ENCODE measurements at places on chromosomes 6 and 20. TPM values are rescaled to one million over a fixed set of nuclear protein-coding genes. Genes with fewer than 3 reads are reported as not detected.

The CLVS2 gene
- total RNA-seq = not detected

The KHDC1L gene
- total RNA-seq = not detected

DNA sequence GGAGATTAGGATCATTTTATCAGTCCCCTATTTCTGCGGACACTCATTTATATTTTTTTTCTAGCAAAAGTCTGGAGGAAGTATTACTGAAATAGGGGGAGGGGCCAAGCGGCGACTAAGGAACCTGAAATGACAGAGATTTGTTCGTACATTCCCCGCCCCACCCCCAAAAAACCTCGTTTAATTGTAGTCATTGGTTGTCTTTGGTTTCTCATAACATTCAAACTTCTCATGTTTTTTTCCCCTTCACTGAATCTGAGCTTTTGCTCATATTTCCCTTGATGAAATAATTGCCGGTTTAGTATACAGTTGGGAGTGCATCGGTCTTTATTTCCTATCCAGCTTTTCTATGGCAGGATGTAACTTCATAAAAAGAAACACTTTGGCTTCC is 768 bp upstream of the FYN start:
- H3K4me1 ChIP-seq = peaks cover 27% of the 10 kb centered on the region
- H3K27me3 ChIP-seq = no peaks in the 10 kb centered on the region
- peak; percentile 91 for DNase-seq
- H3K27ac ChIP-seq = peak overlapping the region; percentile 88
- H3K36me3 ChIP-seq = peaks cover 21% of the 10 kb centered on the region

DNA sequence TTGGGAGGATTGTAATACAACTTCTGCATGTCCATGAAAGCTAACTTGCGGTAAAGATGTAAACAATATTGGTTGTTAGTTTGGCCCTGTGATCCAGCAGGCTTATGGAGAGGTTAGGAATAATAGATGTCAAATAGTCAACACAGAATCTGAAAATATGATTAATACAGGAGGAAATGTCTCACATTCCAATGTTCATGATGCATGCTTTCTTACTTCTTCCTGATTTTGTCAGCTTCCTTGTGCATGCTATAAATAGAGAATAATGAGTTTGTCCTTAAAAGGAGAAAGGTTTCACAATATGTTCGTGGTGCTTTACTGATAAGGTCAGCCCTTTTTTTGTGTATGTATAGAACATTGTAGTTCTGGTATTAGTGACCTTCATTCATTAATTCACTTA is 136.7 kb downstream of the MMUT start:
- no peaks in the 10 kb centered on the region for H3K27me3 ChIP-seq
- DNase-seq = no peak
- no peak overlapping the region for H3K4me3 ChIP-seq
- H3K36me3 ChIP-seq = no peaks in the 10 kb centered on the region
- H3K27ac ChIP-seq = no peak overlapping the region
- no peaks in the 10 kb centered on the region for H3K4me1 ChIP-seq

- peaks cover 43% of the 10 kb centered on the region for H3K4me1 ChIP-seq
- peaks cover 28% of the 10 kb centered on the region for H3K36me3 ChIP-seq
- H3K27me3 ChIP-seq = no peaks in the 10 kb centered on the region
- peak within 1 kb of the TSS; percentile 97 for H3K27ac ChIP-seq
- peak; percentile 80 for DNase-seq
These were observed at the start of gene RBM38 for GRCh38 chr20:57390604-57391438. TSS of gene RBM38 (plus strand) at chr20:57391396. CDS start at chr20:57391582, 186 bp downstream.

DNA sequence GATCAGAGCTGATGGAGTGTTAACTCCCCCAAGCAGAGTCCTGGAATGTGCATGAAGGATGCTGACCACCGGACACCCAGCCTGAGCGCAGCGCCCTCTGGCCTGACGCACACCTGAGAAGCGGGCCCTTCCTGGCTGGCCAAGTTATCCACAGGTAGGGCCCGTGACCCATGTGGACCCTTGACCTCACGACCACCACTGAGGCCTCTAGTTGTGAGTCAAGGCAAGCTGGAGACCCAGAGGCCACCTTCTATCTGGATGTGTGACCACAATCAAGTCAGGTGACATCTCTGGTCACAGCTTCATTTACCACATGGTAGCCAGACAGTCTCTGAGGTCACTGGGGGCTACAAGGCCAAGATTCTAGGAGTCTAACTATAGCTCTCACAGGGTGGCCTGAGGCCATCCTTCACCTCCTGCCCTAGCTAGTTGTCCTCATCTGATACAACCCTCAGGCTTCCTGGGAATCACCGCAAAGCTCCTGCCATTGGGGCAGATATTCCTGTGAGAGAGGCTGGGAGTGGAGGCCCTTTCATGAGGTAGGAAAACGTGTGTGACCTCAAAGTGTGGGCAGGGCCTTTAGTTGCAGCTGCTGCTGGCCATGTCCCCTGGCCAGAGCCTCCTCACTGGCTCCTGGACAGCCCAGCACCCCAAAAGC is 53.1 kb downstream of the DSTN start:
- no peak overlapping the region for H3K4me3 ChIP-seq
- H3K27ac ChIP-seq = no peak overlapping the region
- no peaks in the 10 kb centered on the region for H3K27me3 ChIP-seq
- DNase-seq = no peak

The HDGFL1 gene
- total RNA-seq = not detected

GRCh38 chr20:13526551-13526950 is 112.2 kb downstream of the TASP1 start:
- no peak overlapping the region for H3K27ac ChIP-seq
- no peak overlapping the region for H3K4me3 ChIP-seq
- no peaks in the 10 kb centered on the region for H3K4me1 ChIP-seq
- H3K36me3 ChIP-seq = peaks cover 61% of the 10 kb centered on the region
- H3K27me3 ChIP-seq = no peaks in the 10 kb centered on the region
- DNase-seq = no peak

GRCh38 chr6:80519811-80520594 is 413.5 kb downstream of the BCKDHB start:
- no peaks in the 10 kb centered on the region for H3K36me3 ChIP-seq
- H3K27me3 ChIP-seq = peaks cover 9% of the 10 kb centered on the region
- H3K27ac ChIP-seq = no peak overlapping the region
- H3K4me3 ChIP-seq = no peak overlapping the region
- H3K4me1 ChIP-seq = peaks cover 3% of the 10 kb centered on the region

The ABHD16B gene
- total RNA-seq = not detected

The MMUT gene
- total RNA-seq = 15.1 TPM

- H3K4me1 ChIP-seq = peaks cover 12% of the 10 kb centered on the region
- H3K27ac ChIP-seq = no peak overlapping the region
- DNase-seq = no peak
- peaks cover 22% of the 10 kb centered on the region for H3K36me3 ChIP-seq
- no peak overlapping the region for H3K4me3 ChIP-seq
These were observed 41.4 kb upstream of the CDH22 start for GRCh38 chr20:46349742-46350056.

GRCh38 chr6:3088446-3088845 is 20.2 kb downstream of the RIPK1 start:
- H3K4me3 ChIP-seq = no peak overlapping the region
- H3K4me1 ChIP-seq = no peaks in the 10 kb centered on the region
- DNase-seq = no peak
- no peaks in the 10 kb centered on the region for H3K27me3 ChIP-seq
- H3K27ac ChIP-seq = peak overlapping the region; percentile 61

The EYS gene
- not detected for total RNA-seq

- no peak overlapping the region for H3K4me3 ChIP-seq
- peaks cover 14% of the 10 kb centered on the region for H3K4me1 ChIP-seq
- H3K36me3 ChIP-seq = peaks cover 51% of the 10 kb centered on the region
- H3K27me3 ChIP-seq = no peaks in the 10 kb centered on the region
- H3K27ac ChIP-seq = peak overlapping the region; percentile 80
These were observed 47.1 kb upstream of the SAMHD1 start for GRCh38 chr20:36998652-36999051.

The MUC21 gene
- not detected for total RNA-seq

The EYA2 gene
- not detected for total RNA-seq

- H3K27ac ChIP-seq = no peak overlapping the region
- H3K36me3 ChIP-seq = peaks cover 10% of the 10 kb centered on the region
- no peaks in the 10 kb centered on the region for H3K27me3 ChIP-seq
- peaks cover 24% of the 10 kb centered on the region for H3K4me1 ChIP-seq
- DNase-seq = no peak
These were observed 7.4 kb upstream of the LSM14B start for GRCh38 chr20:62114894-62115293.

The OR2B3 gene
- total RNA-seq = not detected

The HSPA12B gene
- total RNA-seq = not detected

- no peak overlapping the region for H3K4me3 ChIP-seq
- no peaks in the 10 kb centered on the region for H3K36me3 ChIP-seq
- H3K4me1 ChIP-seq = no peaks in the 10 kb centered on the region
- no peak overlapping the region for H3K27ac ChIP-seq
- H3K27me3 ChIP-seq = peaks cover 12% of the 10 kb centered on the region
- DNase-seq = no peak
These were observed 63.3 kb upstream of the BLCAP start for GRCh38 chr20:37590938-37591490.

DNA sequence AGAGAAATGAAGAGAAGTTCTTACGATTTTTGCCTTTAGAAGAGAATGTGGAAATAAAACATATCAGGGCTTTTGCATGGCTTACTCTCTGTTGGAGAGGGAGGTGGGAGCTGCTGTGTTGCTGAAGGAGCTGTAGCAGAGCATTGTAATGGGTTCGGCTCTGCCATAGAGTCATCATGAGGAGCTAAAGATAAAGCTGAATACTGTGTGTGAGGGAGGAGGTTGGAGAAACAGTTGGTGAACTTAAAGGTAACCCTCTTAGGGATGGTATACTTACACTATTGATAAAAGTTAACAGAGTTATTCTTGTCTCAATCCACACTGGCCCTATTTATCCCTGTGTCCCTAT is 34.8 kb downstream of the CTNNBL1 start:
- H3K4me3 ChIP-seq = no peak overlapping the region
- peaks cover 18% of the 10 kb centered on the region for H3K36me3 ChIP-seq
- no peak for DNase-seq
- no peak overlapping the region for H3K27ac ChIP-seq
- H3K4me1 ChIP-seq = peaks cover 16% of the 10 kb centered on the region

- H3K36me3 ChIP-seq = no peaks in the 10 kb centered on the region
- H3K27me3 ChIP-seq = peaks cover 5% of the 10 kb centered on the region
- DNase-seq = no peak
- no peaks in the 10 kb centered on the region for H3K4me1 ChIP-seq
These were observed 395.9 kb downstream of the DHX35 start for GRCh38 chr20:39358052-39358451.

The BEND6 gene
- not detected for total RNA-seq

- H3K27ac ChIP-seq = no peak overlapping the region
- no peaks in the 10 kb centered on the region for H3K4me1 ChIP-seq
- H3K27me3 ChIP-seq = no peaks in the 10 kb centered on the region
- H3K4me3 ChIP-seq = no peak overlapping the region
These were observed 51.7 kb downstream of the DTD1 start for GRCh38 chr20:18639501-18639979.

GRCh38 chr6:63904650-63905248 is 269.1 kb downstream of the PHF3 start:
- H3K4me1 ChIP-seq = peaks cover 2% of the 10 kb centered on the region
- H3K4me3 ChIP-seq = no peak overlapping the region
- H3K27me3 ChIP-seq = no peaks in the 10 kb centered on the region
- no peak overlapping the region for H3K27ac ChIP-seq
- DNase-seq = no peak

DNA sequence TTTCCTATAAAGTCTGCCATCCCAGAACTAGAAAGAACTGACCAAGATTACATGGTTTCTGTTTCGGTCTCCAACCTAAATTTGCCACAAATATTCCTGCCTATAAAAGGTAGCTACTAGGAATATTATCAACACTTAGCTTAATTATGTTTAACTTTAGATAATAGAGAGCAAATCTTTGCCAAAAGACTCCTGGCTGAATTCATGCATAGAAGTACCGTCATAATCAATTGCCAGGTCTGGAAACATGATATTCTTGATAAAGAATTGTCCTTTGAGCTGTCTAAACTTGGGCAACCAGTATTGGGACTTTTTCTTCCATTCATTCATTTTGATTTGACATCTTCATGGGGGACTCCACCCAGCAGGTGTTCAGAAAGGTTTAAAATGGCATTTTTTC is 22.4 kb downstream of the CALHM6 start:
- H3K36me3 ChIP-seq = no peaks in the 10 kb centered on the region
- H3K4me3 ChIP-seq = no peak overlapping the region
- no peak for DNase-seq
- H3K27me3 ChIP-seq = peaks cover 5% of the 10 kb centered on the region
- H3K27ac ChIP-seq = no peak overlapping the region

The TNXB gene
- total RNA-seq = 4.8 TPM

The RSPO3 gene
- total RNA-seq = not detected

GRCh38 chr6:165987483-165988301 is 180.0 kb downstream of the TBXT start:
- no peak overlapping the region for H3K4me3 ChIP-seq
- H3K27me3 ChIP-seq = peaks cover 51% of the 10 kb centered on the region
- no peak overlapping the region for H3K27ac ChIP-seq
- no peaks in the 10 kb centered on the region for H3K36me3 ChIP-seq
- peaks cover 11% of the 10 kb centered on the region for H3K4me1 ChIP-seq

GRCh38 chr6:128979071-128979470 is 96.1 kb downstream of the LAMA2 start:
- H3K4me3 ChIP-seq = no peak overlapping the region
- H3K4me1 ChIP-seq = no peaks in the 10 kb centered on the region
- peaks cover 3% of the 10 kb centered on the region for H3K27me3 ChIP-seq
- no peak overlapping the region for H3K27ac ChIP-seq
- DNase-seq = no peak
- H3K36me3 ChIP-seq = no peaks in the 10 kb centered on the region

DNA sequence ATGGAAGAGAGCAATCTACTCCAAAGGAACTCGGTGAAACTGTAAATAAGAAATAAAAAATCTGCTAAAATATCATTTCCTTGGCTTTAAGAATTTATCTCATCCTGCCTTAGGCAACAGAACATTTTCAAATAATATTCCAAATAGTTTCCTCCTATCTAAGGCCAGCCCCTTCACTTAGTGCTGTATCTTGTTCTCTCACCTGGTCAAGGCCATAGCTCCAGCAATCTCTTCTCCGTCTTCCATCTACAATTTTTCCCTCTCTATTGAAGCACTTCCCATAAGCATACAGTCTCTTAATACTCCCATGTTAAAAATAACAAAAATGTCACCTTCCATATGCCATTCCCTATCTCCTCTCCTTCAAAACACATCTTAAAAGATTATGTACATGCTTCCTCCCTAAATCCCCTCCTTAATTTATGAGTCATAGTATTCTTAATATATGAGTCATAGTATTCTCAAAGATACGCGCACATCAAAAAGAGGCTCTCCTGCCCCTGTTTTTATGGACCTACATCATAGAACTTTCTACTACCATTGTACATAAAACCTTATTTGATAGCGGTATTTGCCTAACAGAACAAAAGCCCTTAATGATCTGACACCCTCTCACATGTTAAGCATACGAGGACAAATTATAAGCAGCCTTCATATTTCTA is 146.9 kb downstream of the PDE10A start:
- H3K27ac ChIP-seq = no peak overlapping the region
- no peak for DNase-seq
- no peaks in the 10 kb centered on the region for H3K27me3 ChIP-seq
- no peak overlapping the region for H3K4me3 ChIP-seq
- no peaks in the 10 kb centered on the region for H3K4me1 ChIP-seq

- no peak for DNase-seq
- peaks cover 14% of the 10 kb centered on the region for H3K27me3 ChIP-seq
- no peaks in the 10 kb centered on the region for H3K4me1 ChIP-seq
- no peaks in the 10 kb centered on the region for H3K36me3 ChIP-seq
- H3K27ac ChIP-seq = no peak overlapping the region
- H3K4me3 ChIP-seq = no peak overlapping the region
These were observed 210.9 kb upstream of the PDE10A start for GRCh38 chr6:165873976-165874375.

- no peak overlapping the region for H3K27ac ChIP-seq
- H3K36me3 ChIP-seq = no peaks in the 10 kb centered on the region
- peaks cover 51% of the 10 kb centered on the region for H3K27me3 ChIP-seq
- H3K4me1 ChIP-seq = peaks cover 12% of the 10 kb centered on the region
- no peak for DNase-seq
These were observed 882 bp downstream of the CNR1 start for GRCh38 chr6:88165087-88165843.

Measured in activated naive CD4-positive, alpha-beta T cell treated with anti-CD3 and anti-CD28 coated beads for 36 hours (primary cell).